ENCODE measurements at places on chromosomes 4 and X.

DNA sequence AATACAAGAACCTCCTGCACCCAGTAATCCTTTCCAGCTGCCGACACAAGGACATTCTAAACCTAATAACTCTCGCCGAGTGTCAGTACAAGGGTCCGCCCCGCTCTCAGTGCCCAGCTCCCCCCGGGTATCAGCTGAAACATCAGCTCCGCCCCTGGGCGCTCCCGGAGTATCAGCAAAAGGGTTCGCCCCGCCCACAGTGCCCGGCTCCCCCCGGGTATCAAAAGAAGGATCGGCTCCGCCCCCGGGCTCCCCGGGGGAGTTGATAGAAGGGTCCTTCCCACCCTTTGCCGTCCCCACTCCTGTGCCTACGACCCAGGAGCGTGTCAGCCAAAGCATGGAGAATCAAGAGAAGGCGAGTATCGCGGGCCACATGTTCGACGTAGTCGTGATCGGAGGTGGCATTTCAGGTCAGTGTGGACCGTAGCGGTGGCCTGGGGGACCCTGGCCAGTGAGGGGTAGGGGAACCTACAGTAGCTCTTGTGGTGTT, at the start of gene MAOA:
TSS of gene MAOA (plus strand) at position 295 of the 490 bp plus-strand sequence. CDS start at position 338, 43 bp downstream.
- no peak for DNase-seq

DNA sequence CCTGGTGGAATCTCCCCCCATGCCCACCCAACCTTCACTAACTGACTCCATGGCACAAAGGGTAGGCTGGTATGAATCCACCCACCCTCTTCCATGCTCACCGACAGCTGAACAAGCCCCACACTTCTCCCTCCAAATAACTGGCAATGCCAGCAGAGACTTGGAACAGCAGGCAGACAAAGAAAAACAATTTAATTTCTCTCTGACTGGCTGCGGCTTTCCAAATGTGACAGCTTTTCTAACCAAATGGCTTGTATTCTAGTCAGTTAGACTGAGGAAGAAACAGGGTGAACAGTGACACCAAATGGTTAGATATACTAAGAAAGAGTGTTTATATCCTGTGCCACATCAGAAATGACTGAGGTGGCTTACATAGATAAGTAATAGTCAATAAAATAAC, 199.3 kb upstream of the ADAMTS3 start:
- no peak for DNase-seq

- DNase-seq: no peak
Observed at GRCh38 chr4:45410701-45411210, 684.4 kb upstream of the GNPDA2 start.

GRCh38 chr4:7236847-7237246, 44.5 kb downstream of the SORCS2 start:
- DNase-seq: no peak

DNA sequence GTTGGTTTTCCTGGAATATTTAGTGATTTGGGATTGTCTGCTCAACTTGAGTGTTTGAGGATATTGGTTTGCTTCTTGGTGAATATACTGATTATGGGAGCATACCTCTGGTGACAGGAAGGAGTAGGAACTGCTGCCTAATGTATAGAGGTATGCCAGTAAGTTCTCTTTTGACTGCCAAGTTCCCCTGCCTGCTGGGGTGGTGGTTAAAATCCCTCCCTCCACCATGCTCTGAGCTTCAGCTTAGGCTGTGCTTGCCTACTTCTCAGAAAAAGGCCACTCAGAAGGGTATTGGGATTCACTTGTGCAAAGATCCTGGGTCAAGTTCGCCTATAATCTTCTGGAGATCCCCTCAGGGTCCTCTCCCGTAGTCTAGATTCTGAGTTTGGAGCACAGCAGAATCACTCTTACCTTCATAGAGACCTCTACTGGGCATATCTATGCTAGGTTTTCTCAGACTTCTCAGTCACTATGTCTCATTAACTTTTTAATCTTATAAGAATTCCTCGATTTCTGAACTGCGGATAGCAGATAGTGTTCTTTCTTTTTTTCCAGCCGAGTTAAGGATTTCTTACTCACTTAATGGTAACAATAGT, 44.7 kb upstream of the DCK start:
- no peak for DNase-seq

- no peak for DNase-seq
Observed at GRCh38 chr4:138688408-138689085, 327.0 kb upstream of the NOCT start.

- no peak for DNase-seq
Observed at GRCh38 chr4:152999346-153000075, 63.4 kb downstream of the FHDC1 start.

DNA sequence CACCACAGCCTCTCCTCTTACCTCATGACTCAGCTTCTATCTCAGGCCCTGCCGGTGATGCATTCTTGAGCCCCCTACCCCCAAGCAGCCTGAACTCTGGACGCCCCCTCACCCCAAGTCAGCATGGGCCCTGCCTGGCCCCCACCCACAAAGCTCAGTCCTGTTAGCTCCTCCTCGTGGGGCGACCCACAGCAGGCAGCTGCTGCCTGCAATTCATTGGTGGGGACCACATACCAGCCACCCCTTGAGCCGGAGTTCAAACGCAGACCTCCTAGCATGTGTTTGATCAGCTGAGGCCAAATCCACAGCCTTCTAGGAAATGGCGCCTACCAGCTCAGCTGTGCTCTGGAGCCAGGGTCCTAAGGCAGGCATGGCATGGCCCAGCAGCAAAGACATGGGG, 111.8 kb downstream of the EFNB1 start:
- no peak for DNase-seq

- DNase-seq: no peak
Observed at GRCh38 chr4:146633471-146633800, 5.3 kb upstream of the POU4F2 start.

DNA sequence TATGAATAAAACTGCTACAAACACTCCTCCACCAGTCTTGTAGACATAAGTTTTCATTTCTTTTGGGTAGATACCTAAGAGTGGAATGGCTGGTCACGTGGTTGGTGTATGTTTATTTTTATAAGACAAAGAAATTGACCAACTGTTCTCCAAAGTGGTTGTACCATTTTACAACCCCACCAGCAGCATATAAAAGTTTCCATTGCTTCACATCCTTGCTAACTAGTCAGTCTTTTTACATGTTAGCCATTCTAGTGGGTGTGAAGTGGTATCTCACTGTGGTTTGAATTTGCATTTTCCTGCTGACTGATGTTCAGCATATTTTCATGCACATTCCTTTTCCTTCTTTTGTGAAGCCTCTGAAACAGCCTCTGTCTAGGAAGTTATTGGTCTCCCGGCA, 76.2 kb upstream of the ADGRG2 start:
- no peak for DNase-seq

DNA sequence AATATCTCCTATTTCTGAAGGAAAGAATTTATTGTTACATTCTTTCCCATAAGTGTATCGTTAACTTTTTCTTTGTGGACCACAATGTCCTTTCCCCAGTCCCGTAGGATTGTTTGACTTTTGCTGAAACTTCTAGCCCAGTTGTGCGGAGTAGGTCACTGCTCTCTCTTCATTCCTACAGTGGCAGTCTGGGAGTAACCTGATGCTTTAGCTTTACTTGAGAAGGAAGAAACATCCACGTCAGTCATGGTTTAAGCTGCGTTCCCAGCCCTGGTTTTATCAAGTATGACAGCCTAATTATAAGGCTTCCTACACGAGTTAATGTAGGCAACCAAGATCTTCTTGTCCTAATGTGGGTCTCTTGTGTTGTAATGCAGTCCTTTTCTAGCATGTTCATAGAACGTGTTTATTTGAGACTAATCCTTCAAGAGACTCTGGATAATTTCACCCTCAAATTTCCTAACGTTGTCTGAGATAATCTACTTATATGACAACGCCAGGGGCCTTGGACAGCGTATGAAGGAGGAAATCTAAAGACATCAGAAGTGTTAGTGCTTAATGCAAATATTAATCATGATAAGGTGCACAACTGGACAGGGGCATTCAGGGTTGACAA, 40.8 kb upstream of the GRPR start:
- no peak for DNase-seq

GRCh38 chrX:20393944-20394343, 127.2 kb upstream of the RPS6KA3 start:
- DNase-seq: no peak

DNA sequence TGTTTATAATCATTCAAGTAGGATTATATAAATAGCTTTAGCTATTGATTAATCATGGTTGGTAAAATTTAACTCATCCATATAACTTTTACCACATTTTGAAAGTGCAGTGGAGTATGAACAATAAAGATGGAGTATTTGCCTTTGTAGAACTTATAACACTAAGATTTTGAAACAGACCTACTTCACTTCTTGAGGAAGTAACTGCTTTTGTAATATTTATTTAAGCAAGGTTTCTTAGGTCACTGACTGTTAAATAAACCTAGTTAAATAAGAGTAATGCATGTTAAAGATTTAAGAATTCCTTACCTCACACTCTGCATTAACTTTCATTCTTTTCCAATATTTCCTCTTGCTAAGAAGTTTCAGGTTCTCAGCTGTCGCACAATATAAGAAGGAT, 242.5 kb downstream of the CFAP299 start:
- DNase-seq: no peak

DNA sequence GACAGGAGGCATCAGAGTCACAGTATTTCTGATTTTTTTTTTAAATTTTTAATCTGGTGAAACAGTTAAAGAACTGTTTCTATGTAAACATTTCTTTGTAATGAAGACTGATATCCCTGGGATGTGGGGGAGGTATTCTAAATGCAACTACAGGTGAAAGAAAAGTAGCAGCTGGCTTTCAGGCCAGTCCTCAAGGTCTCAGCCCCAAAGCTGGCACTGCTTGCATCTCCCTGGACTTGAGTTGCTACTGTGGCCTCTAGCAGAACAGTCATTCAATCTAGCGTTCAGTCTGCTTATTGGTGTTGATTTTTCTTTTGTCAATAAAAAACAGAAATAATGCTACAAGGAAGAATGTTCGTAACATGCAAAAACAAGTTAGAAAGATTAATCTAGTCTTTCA, 4.9 kb downstream of the MBNL3 start:
- no peak for DNase-seq

DNA sequence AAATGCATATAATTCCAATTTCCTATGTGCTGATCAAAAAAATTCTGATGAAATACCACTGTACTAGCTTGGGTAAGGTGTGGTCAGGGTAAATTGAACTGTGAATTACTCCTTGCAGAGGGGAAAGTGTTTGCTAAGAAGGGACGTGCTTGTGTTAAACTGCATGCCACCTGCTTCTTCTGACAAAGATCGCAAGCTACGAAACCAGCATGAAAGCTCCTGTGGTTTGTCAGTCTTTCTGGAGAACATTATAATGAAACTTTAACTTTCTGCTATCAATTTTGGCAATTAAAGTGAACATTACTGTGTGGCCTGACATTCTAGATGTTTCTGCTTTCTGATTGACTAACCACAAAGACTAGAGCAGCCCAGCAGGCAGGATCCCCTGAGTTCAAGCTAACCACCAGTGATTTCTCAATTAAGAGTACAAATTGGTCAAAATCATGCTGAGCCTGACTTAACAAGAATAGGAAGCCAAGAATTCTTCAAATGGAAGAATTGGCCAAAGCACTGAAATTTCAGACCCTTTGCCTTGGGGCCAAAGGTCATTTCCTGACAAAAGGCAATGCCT, 239.0 kb downstream of the SLITRK2 start:
- no peak for DNase-seq

DNA sequence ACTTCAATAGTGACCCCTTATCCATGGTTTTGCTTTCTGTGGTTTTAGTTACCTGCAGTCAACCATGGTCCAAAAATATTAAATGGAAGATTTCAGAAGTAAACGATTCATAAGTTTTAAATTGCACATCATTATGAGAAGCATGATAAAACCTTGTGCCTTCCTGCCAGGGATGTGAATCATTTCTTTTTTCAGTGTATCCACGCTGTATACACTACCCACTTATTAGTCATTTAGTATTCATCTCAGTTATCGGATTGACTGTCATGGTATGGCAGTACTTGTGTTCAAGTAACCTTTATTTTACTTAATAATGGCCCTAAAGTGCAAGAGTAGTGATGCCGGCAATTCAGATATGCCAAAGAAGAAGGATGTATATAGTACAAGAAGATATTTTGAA, 37.7 kb upstream of the TASL start:
- DNase-seq: no peak

DNA sequence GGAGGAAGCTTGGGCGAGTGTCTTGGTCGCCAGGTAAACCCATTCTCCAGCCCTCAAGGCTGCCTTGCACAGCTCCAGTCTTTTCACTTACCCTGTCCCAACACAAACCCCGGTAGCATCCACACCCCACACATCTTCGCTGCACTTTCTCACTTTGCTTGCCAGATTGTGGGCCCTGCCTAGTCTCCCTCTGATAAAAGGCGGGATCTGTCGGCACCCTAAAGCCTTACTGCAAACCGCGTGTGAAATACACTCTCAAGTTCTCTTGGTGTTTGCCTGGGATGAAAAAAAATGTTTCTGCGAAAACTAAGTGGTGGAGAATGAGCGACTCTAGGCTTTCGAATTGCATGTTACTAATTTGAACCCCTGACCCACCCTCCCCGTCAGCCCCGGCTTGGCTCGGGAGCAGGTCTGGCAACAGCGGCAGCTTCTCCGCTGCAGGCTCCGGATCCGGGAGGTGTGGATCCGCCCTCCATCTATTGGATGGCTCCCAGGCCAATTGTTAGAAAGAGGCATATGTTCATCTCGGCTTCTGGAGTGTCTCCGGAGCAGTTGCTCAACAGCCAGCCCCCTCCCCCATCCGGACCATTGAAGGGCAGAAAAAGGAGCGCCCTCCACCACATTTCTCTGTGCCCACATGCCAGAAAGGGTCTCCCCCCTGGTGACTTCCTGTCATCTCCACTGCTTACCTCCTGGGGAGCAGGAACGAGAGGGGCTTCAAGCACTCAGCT, 3.0 kb upstream of the CITED1 start:
- no peak for DNase-seq

- no peak for DNase-seq
Observed at GRCh38 chr4:2269618-2270163, 7.8 kb upstream of the MXD4 start.

DNA sequence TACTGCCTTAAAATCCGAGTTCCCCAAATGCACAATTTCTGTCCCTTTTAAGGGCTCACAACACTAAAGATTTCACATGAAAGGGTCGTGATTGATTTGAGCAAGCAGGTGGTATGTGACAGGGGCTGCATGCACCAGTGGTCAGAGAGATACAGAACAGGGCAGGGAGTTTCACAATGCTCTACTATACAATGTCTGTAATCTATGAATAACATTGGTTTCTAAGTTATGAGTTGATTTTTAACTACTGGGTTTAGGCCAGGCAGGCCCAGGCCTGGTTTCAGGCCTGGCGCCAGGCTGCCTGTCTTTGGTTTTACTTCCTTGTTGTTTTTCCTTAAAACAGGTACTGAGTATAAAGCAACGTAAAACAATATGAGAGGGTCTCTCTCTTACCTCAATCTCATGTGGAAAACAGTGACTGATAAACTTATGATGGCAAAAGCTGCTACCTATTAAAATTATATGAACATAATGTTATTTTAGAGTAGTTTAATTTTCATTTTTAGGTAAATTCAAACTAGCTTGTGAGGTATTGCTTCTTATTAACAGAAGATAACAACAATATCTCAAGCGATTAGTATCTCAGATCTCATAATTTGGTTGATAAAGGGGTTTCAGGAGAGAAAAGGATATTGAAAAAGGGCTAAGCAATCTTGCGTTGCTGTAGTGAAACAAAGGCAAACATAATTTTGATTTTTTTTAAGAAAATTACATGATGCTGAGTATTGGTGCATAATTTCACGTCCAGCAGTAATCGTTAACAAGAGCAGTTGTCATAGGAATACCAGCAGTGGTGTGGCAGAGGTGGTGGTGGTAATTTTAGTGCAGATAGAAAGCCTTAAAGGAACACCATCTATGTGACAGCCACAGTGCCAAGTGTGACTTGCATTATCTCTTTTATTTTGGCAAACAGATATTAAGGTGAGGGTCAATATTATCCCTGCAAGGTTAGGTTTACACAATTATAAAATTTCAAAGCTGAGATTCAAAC, 944.4 kb upstream of the GRID2 start:
- DNase-seq: no peak
